ENCODE measurements at places on chromosomes 12 and 14. TPM values are rescaled to one million over a fixed set of nuclear protein-coding genes. Genes with fewer than 3 reads are reported as not detected.

IAPP gene
- not detected for total RNA-seq

LRRC43 gene
- total RNA-seq, result not detected

DNA sequence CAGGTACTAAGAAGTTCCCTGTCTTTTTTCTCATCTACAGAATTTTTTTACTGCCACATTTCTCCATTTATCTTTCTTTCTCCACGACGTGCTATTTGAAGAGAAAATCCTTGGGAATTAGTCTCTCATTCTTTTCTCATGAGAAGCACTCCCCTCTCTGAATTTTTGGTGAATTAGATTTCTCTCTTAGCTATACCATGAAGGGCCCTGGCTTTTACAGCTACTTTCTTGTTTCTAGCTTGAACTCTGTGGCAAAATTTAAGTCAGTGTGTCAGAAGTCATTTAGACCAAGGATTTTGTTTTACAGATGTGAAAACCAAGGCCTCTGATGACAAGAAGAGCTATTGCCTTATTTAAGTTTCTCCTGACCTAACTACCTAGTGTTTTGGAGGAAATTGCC, 213.1 kb downstream of the AEBP2 start:
- no peak for DNase-seq

- no peak for DNase-seq
Observed at GRCh38 chr14:54976316-54976715, 50.6 kb downstream of the WDHD1 start.

- DNase-seq, result no peak
Observed at GRCh38 chr14:37889087-37889486, 293.7 kb downstream of the TTC6 start.
